ENCODE measurements at places on chromosomes 16 and 17. TPM values are rescaled to one million over a fixed set of nuclear protein-coding genes. Genes with fewer than 3 reads are reported as not detected.

ECI1 gene
- 41.7 TPM for polyA plus RNA-seq

GRCh38 chr17:80219763-80220053 is 425 bp downstream of the SGSH start:
- no peak for DNase-seq

GRCh38 chr17:81095383-81095762 is 60.4 kb downstream of the BAIAP2 start:
- no peak for DNase-seq

GRCh38 chr16:10871157-10871991 is 5.6 kb upstream of the CIITA start:
- no peak for DNase-seq

GRCh38 chr16:49620158-49620868 is 235.6 kb downstream of the ZNF423 start:
- no peak for DNase-seq

KRT33B gene
- not detected for polyA plus RNA-seq

DNA sequence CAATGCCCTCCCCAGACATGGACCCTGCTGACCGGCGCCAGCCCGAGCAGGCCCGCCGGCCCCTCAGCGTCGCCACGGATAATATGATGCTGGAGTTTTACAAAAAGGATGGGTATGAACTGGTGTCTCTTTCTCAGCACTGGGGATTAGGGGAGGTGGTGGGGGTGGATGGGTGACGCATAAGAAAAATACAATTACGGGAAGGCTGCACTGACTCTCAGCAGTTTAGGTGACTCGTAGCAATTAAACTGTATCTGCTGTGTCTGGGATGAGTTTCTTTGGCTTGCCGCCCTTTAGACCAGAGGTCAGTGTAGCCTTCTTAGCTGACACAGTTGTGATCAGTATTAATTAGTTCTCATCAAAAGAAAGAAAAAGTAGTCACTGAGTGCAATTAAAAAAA is 59.0 kb downstream of the ELAC2 start:
- no peak for DNase-seq

- DNase-seq: no peak
Measured at GRCh38 chr16:61366006-61366405, 670.2 kb downstream of the CDH8 start.

RNF43 gene
- 0.38 TPM for polyA plus RNA-seq

FOXN1 gene
- polyA plus RNA-seq: not detected

DNA sequence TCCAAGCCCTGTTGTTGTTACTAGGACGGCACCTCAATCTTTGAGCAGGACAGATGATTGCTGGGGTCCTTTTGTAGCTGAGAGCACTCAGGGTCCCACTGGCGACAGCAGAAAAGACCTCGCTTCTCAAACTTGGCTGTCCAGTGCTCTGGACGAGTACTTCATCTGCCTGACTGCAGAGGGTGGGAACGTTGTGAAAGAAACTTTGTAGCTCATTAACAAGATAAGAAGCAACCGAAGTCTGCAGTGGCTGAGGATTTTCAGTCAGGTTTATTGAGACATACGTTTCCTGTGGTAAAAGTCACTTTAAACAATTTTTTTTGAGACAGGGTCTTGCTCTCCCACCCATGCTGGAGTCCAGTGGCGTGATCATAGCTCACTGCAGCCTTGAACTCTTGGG is 191.7 kb downstream of the PRKCB start:
- DNase-seq: no peak

DNA sequence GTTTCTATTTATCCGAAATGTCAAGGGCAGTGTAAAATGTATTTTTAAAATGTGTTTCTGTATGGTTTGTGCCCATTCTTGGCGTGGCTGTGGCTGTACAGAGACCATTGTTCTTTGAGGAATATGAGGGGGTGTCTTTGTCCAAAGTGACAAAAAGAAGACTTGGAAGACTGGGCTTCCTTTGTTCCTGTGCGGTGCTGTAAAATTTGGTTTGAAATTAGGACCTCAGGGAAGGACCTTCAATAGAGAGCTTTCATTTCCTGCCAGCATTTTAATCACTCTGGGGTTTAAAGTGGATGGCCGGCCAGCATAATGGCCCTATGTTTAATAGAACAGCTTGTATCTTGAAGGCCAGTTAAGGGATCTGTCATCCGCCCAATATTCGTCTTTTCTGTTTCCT is 190.1 kb upstream of the TBX2 start:
- DNase-seq: no peak

KRTAP2-3 gene
- polyA plus RNA-seq: not detected

MGAT5B gene
- not detected for polyA plus RNA-seq

RUSF1 gene
- polyA plus RNA-seq: 25.3 TPM

SEZ6L2 gene
- not detected for polyA plus RNA-seq

- no peak for DNase-seq
Measured at GRCh38 chr16:62711797-62712196, 675.6 kb upstream of the CDH8 start.

TP53TG3C gene
- not detected for polyA plus RNA-seq

PHLPP2 gene
- polyA plus RNA-seq: 3.6 TPM

GRCh38 chr16:9761870-9762269 is 420.4 kb downstream of the GRIN2A start:
- DNase-seq: no peak

DNA sequence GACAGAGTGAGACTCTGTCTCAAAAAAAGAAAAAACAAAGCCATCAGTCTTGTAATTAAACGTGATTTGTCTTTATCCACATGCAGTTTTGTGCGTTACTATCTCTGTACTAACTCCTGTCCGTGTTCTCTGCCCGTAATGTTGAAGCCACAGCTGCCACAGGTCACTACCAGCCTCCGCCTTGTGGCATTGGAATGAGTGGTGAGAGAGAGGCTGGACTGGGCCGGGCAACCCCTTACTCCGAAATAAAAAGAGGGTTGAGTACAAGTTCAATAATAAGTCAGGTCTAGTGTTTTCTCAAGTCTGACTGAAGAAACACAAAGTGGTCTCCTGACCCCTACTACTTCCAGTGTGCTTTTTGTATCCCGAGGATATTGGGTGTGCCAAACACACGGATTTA is 5.4 kb downstream of the DNAJA3 start:
- no peak for DNase-seq

OTOA gene
- polyA plus RNA-seq: not detected

- no peak for DNase-seq
Measured at GRCh38 chr16:12901204-12901596, 198 bp upstream of the SHISA9 start.

- no peak for DNase-seq
Measured at GRCh38 chr16:10305912-10306311, 79.9 kb upstream of the ATF7IP2 start.

GRCh38 chr16:61887903-61888302 is 148.3 kb downstream of the CDH8 start:
- no peak for DNase-seq

DHX58 gene
- 11.8 TPM for polyA plus RNA-seq

GRCh38 chr16:12009922-12010321 is 33.4 kb downstream of the SNX29 start:
- DNase-seq: no peak

PPM1E gene
- polyA plus RNA-seq: not detected

GRCh38 chr17:73455050-73455687 is 143.4 kb upstream of the CDC42EP4 start:
- no peak for DNase-seq

DNA sequence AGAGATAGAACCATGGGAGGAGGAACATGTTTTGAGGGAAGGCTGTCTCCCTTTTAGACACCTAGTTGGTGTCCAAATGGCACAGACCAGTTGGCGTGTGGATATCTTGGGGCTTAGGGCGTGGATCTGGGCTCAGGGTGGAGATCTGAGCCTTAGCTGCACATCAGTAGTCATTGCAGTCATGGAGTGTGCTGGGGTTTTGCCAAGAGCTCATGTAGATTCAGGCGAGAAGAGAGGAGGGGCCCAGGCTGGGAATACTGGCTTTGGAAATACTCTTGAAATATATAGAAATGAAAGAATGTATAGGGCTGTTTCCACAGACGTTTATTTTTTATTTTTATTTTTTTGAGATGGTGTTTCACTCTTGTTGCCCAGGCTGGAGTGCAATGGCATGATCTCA is 92.0 kb downstream of the PRKCB start:
- DNase-seq: no peak

NOD2 gene
- not detected for polyA plus RNA-seq

GRCh38 chr17:70767102-70767701 is 597.9 kb downstream of the KCNJ2 start:
- no peak for DNase-seq

HAS3 gene
- polyA plus RNA-seq: 0.26 TPM

CNTNAP1 gene
- 0.39 TPM for polyA plus RNA-seq

DNA sequence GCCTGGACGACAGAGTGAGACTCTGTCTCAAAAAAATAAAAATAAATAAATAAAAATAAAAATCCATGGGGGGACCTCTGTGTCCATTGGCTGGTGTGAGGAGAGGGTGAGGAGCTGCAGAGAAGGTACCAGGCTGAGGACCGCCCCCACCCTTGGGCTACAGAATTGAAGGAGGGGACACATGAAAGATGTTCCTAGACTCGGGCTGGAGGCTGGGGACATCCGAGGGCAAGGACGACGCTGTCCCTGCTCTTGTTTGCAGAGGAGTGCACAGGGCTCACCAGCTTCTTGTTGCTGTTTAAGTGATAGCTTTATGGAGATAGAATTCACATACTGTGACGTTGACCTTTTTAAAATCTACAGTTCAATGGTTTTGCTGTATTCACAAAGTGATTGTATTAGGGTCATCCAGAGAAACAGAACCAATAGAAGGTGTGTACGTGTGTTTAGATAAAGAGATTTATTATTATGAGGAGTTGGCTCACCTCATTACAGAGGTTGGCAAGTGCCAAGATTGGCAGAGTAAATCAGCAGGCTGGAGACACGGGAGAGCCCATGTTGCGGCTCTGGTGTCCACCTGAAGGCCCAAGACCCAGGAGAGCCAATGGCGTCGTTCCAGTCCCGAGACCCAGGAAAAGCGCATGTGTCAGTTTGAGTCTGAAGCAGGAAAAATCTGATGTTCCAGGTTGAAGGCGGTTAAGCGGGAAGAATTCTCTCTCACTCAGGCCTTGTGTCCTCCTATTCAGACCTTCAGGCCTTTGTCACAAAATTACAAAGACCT is 320.7 kb downstream of the SEC14L1 start:
- no peak for DNase-seq
